SK-N-SH (cell line): ENCODE measurements at places on chromosomes 1 and 21. TPM values are rescaled to one million over a fixed set of nuclear protein-coding genes. Genes with fewer than 3 reads are reported as not detected.

DNA sequence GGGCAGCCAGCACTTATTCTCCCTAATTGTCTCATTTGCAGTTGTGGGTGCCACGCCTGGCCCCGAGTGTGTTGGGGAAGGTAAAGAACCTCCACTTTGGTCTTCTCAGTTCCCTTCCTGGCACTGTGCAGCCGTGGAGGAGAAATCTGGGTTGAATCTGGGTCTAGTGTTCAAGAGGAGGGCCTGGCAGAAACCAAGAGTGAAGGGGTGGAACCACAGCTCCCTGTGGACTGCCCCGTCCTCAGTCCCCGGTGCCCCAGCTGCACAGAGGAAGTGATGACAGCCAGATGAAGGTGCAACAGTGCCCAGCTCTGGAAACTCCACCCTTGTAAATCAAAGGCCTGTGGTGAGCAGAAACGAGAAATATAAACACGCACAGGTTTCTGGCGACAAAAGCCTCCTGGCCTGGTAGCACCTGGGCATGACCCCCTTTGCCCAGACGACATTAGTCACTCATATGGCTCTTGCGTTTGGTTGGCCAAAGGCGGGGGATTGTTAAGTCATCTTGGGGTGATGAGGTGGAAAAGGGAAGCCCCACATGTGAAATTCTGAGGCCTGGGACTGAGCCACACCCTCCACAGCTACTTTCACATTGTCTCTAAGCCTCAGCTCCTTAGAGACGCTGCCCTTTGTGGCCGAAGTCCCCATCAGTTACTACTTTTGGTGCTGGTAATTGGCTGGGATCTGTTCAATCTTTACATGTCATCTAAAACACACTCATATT lies 4.2 kb upstream of the ECE1 start:
- no peak for DNase-seq
- H3K4me3 ChIP-seq, result no peak overlapping the region
- no peaks in the 10 kb centered on the region for H3K27me3 ChIP-seq
- H3K36me3 ChIP-seq, result no peaks in the 10 kb centered on the region

DNA sequence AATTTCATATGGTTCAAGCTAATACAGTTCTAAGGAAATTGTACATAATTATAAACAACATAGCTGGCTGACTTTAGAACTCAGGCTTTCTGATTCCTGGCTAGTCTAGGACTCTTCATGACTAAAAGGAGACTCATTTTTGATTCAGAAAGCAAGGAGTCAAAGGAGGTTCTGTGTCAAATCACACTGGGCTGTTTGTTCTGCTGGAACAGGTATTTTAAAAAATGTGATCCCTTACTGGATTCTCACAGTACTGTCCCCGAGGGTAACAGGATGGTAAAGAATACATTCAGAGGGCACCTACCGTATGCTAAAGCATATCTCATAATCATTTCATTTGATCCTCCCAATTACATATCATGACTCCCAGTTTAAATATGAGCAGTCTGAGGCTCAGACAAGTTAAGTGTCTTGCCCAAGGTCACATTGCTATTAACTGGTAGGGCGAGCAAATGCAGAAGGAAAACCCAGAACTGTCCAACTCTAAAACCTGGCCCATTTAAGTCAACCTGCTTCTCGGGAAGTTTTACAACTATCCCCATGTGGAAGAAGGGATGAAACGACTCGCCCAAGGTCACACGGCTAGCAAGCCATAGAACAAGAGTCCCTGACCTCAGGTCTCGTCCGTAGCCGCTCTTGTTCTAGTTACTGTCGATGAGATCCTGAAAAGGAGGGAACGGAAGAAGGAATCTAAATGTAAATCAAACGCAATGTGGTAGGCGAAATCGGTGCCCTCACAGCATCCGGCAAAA lies 675 bp downstream of the MYSM1 start:
- H3K4me3 ChIP-seq, result peak overlapping the region; percentile 91
- no peak for DNase-seq
- peaks cover 7% of the 10 kb centered on the region; the same call in 1 of the 2 replicates for H3K4me1 ChIP-seq
- H3K27me3 ChIP-seq, result no peaks in the 10 kb centered on the region

GRCh38 chr1:22611530-22611947 lies 24.9 kb upstream of the C1QA start:
- H3K27ac ChIP-seq, result no peak overlapping the region
- H3K27me3 ChIP-seq, result no peaks in the 10 kb centered on the region; the same call in 1 of the 2 replicates

DNA sequence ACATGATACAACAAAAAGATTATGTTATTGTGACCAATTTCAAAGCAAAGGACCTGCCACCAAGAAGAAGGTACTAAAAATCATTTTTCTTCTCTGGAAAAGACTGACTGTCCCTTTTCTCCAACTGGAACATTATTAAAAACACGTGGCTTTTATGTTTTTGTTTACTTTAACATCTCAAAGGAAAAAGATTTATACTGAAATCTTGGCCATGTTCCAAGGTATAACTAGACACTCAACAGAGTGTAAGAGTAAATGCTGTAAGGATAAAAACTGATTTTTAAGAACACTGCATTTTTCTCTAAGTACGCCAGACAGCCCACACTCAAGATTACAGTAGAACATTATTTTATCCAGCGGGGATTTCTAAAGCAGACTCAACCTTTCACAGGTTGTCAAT lies 62.1 kb downstream of the BRWD1 start:
- H3K4me3 ChIP-seq, result no peak overlapping the region
- H3K36me3 ChIP-seq, result peaks cover 60% of the 10 kb centered on the region
- no peak overlapping the region for H3K27ac ChIP-seq
- DNase-seq, result no peak
- H3K4me1 ChIP-seq, result peaks cover 6% of the 10 kb centered on the region

- H3K4me1 ChIP-seq, result no peaks in the 10 kb centered on the region; the same call in 1 of the 2 replicates
- peak overlapping the region; percentile 4; the same call in 1 of the 2 replicates for H3K4me3 ChIP-seq
- no peaks in the 10 kb centered on the region for H3K27me3 ChIP-seq
- H3K36me3 ChIP-seq, result no peaks in the 10 kb centered on the region
- peak overlapping the region; percentile 77 for H3K27ac ChIP-seq
Measured at GRCh38 chr1:102891868-102892625, 216.3 kb downstream of the COL11A1 start.

DNA sequence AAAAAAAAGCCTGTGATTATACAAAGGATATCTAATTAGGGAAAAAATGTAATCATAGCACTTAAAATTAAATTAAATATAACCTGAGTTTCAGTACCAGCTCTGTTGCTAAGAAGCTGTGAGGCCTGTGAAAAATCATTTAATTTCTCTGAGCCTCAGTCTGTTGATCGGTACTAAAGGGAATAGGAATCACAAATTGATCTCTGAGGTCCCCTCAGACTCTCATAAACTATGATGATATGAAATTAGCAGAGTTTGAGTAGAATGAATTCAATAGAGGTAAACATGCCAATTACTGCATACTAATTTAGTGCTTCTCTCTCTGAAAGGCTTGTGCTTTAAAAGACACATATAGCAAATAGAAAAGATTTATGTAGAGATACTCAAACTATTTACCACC lies 416.8 kb upstream of the NCAM2 start:
- H3K4me1 ChIP-seq, result no peaks in the 10 kb centered on the region
- H3K27ac ChIP-seq, result no peak overlapping the region
- H3K36me3 ChIP-seq, result no peaks in the 10 kb centered on the region

DNA sequence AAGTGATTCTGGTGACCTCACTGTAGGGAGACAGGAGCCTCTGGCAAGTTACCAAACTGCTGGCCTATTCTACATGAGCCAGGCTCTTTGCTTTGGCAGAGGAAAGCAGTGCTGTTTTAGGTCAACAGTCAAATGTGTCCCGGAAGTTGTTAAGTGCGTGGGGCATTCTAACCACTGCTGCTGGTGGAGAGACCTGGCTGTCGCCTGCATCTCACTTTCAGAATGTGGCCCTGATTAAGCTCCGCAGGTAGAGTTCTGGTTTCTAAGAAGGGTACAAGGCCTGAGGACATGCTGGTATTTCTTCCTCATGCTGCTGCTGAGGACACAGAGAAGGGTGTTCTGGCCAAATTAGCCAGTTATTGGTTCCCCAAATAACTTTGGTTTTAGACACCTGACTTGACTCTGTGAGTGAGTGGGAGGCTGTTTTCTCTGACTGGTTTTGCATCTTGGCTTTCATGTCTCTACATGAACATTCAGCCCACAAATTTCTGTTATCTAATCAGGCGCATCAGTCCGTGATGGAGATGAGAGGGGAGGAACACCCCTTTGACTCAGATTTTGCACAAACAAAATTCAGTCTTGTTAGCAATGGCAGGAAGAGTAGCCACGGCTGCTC lies 120.8 kb downstream of the LMO4 start:
- no peaks in the 10 kb centered on the region for H3K27me3 ChIP-seq
- no peaks in the 10 kb centered on the region for H3K36me3 ChIP-seq
- H3K27ac ChIP-seq, result no peak overlapping the region
- no peak for DNase-seq
- H3K4me1 ChIP-seq, result no peaks in the 10 kb centered on the region

- H3K27me3 ChIP-seq, result no peaks in the 10 kb centered on the region
- no peak overlapping the region for H3K27ac ChIP-seq
- peaks cover 7% of the 10 kb centered on the region; the same call in 1 of the 2 replicates for H3K4me1 ChIP-seq
Measured at GRCh38 chr1:1013922-1014648, 788 bp downstream of the ISG15 start.

DNA sequence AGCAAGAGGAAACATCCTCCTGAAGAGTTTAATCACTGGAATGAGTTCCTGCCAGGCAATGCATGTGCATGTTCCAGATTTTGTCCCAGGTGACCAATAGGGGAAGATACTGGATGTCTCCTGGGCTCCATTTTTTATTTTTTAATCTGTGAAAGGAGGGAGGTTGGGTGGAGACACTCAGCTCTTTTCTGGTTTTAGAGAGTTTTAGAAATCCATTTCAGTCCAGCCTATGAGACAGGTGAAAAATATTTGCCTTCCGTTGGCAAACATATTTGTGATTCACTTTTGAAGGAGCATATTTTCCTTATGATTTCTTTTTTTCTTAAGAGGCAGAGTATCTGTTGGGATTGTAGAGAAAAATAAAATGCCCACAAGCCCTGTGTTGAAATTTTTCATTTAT lies 70.7 kb downstream of the ABCA4 start:
- peaks cover 6% of the 10 kb centered on the region; the same call in 1 of the 2 replicates for H3K4me1 ChIP-seq
- DNase-seq, result no peak
- H3K27ac ChIP-seq, result peak overlapping the region; percentile 53
- no peaks in the 10 kb centered on the region for H3K27me3 ChIP-seq
- H3K4me3 ChIP-seq, result no peak overlapping the region

DNA sequence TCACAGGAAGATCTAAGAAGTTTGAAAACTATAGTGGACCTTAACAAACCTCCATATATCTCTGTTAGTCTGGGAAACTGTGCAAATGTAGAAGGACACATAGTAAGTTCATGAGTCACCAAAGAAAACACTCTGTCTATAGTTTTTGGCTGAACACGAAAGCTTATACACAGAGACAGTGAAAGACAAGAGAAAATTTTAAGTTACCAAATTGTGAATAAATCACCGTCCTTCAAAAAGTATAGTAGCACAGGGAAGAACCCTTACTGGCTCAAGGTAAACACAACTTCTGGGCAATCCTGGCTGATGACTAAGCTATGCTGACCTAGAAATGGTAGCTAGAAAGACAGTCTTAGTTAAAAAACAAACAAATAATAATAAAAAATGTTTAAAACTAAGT lies 1057.9 kb downstream of the AMY1C start:
- no peak for DNase-seq
- H3K36me3 ChIP-seq, result no peaks in the 10 kb centered on the region
- no peak overlapping the region for H3K27ac ChIP-seq
- no peaks in the 10 kb centered on the region for H3K27me3 ChIP-seq

GRCh38 chr1:203166192-203166940 lies 9.3 kb downstream of the MYBPH start:
- no peaks in the 10 kb centered on the region for H3K4me1 ChIP-seq
- H3K4me3 ChIP-seq, result no peak overlapping the region
- no peaks in the 10 kb centered on the region for H3K36me3 ChIP-seq
- no peak overlapping the region for H3K27ac ChIP-seq
- DNase-seq, result no peak

- no peak overlapping the region for H3K27ac ChIP-seq
- no peak overlapping the region for H3K4me3 ChIP-seq
- DNase-seq, result no peak
- H3K4me1 ChIP-seq, result no peaks in the 10 kb centered on the region
Measured at GRCh38 chr21:39730418-39731157, 14.4 kb upstream of the IGSF5 start.

DNA sequence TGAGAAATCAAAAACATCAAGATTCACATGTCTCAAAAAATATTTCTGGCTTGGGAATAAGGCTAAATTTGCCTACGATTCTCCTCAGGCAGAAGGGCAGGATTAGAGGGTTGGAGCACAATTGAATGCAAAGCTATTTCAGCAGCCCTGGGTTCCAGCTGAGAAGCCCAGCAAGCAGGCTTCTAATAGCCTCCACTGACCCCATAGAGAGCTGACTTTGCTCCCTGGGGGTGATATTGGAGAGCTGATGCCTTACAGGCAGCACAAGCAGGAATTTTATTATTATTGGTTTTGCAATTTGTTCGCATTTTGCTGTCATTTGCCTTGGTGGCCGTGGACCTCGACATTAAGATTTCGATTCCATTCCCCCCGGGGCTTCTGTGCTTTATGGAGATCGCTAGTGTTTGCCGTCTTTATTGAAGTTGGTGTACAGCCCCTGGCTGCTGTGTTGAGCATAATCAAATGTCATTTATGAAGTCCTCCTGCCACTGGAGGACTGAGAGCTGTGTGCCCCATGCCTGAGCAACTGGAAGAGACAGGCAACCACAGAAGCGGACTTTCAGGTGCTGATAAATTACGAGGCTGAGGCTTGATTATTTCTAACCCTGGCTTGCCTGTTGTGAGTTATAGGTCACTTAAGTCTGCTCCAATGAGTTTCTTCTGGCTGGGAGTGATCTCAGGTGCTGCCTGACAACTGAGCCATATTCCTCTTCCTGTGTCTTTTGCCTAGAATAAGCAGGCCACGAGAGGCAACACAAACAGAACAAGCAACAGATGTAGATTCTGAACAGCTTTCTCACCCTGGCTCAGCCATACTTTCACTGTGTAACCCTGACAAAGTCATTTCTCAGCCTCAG lies 518.4 kb upstream of the CAMK1G start:
- H3K4me3 ChIP-seq, result no peak overlapping the region
- no peak for DNase-seq
- H3K36me3 ChIP-seq, result no peaks in the 10 kb centered on the region
- H3K27me3 ChIP-seq, result no peaks in the 10 kb centered on the region

The HES3 gene
- not detected in 2 replicates for polyA plus RNA-seq

The SLC16A4 gene
- 3.0 and 5.2 TPM in 2 replicates for polyA plus RNA-seq

The RGL1 gene
- polyA plus RNA-seq, result 8.3 and 10.7 TPM in 2 replicates

The SASS6 gene
- polyA plus RNA-seq, result 0.48 and 0.58 TPM in 2 replicates

The FCRL3 gene
- not detected in 2 replicates for polyA plus RNA-seq

The PWP2 gene
- 6.0 and 6.9 TPM in 2 replicates for polyA plus RNA-seq

The DRAXIN gene
- polyA plus RNA-seq, result 0.57 and 0.97 TPM in 2 replicates

The ATAD3C gene
- 0.38 and 0.49 TPM in 2 replicates for polyA plus RNA-seq

The WNT3A gene
- polyA plus RNA-seq, result not detected in 2 replicates
